Fibroblast of skin of scalp (primary cell): ENCODE measurements at places on chromosomes 4 and X.

DNA sequence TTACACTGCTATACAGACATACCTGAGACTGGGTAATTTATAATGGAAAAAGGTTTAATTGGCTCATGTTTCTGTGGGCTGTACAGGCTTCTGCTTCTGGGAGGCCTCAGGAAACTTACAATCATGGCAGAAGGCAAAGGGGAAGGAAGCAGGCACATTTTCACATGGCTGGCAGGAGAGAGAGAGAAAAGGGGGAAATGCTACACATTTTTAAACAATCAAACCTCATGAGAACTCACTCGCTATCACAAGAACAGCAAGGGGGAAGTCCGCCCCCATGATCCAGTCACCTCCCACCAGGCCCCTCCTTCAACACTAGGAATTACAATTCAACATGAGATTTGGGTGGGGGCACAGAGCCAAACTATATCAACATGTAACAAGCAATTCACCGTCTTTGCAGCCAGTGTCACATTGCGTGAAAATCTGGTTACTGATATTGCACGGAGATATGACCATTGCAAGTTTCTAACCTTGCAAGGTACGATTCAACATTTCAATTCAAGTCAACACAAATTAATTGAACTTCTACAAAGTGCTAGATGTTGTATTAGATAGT is 61.7 kb upstream of the RELL1 start:
- DNase-seq = no peak

- no peak for DNase-seq
Measured at GRCh38 chr4:99848591-99849001, 32.0 kb downstream of the DAPP1 start.

GRCh38 chrX:13275031-13275430 is 44.8 kb downstream of the ATXN3L start:
- no peak for DNase-seq

- DNase-seq = no peak
Measured at GRCh38 chrX:19089555-19090040, 32.7 kb downstream of the ADGRG2 start.

DNA sequence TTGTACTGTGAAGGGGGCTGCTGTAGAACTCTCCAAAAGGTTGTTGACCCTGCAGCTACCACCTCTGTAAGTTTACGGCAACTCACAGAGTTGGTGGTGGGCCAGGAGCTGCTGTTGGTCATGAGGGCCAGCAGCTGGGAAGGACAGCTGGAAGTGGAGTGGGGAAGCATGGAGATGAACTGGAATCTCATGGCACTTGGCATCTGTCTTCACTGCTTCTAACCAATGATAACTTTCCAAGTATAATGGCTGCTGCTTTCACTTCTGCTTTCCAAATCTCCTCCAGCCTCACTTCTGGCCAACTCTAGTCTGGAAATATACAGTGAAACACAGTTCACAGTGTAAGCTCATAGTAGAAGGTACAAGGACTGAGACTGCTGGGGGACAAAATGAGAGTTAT is 126.5 kb upstream of the INTU start:
- no peak for DNase-seq

DNA sequence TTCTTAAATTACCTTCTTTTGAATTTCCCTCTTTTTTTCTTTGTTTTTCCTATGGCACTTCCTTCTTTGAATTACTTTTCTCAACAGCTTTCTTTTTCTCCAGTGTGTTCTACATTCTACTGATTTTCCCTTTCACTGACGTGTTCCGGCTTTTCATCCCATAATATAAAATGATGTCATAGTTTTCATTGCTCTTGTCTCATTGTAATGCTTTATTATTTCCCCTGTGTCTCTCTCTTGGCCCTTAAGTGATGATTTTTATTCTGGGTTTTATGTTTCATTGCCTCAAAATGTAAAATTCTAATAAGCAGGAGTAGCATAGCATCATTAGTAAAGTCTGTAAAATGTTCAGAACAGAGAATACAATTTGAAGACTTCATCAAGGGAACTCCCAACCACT is 299.3 kb downstream of the KCTD8 start:
- no peak for DNase-seq

- no peak for DNase-seq
Measured at GRCh38 chr4:24865401-24865800, 47.4 kb downstream of the CCDC149 start.

DNA sequence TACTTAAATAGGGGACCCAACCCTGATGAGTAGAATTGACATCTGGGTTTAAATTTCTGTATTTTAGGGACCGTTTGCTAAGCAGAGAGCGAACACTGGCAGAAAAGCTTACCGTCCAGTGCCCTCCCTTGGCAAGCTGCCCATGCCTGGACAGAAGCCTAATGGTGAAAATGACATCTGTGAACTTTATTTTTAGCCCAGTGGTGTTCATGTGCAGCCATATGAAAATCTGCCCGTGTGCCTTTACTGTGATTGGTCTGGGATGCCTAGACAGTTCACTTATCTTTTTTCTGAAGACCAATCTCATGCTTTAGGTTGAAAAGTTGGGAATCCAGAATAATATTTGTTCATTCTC is 1.1 kb downstream of the STBD1 start:
- DNase-seq = no peak

- no peak for DNase-seq
Measured at GRCh38 chr4:7915875-7916242, 23.8 kb downstream of the AFAP1 start.

DNA sequence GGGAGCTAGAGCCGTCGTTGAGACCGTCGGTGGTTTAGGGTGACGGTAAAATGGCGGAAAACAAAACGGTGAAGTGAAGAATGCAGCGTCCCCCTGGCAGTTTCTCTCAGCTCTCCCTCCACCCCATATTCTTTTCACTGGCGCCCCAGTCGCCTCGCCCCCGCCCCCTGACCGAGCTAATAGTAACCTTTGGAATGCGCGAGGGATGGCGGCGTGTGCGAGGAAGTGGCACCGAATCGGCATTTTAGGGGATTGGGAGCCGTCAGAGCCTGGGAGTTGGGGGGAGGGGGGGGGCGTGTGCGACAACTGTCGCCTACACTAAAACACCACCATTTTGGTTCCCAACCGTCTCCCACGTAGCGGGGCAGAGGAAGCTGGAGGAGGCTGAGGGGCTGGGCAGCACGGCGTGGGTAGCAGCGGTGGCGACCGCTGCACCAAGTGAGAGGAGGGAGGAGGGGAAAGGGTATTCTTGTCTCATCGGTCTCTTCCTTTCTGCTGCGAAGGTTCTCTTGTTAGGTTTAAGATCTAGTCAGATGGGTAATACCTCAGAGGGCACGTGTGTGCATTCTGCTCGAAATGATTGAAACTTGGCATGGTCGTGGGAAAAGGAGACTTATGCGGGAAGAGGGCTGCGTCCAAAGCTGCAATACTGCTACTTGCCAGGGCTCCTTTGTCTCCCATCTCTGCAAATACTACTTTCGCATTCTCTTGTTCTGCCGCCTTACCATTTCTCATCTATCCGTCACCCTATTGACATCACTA is 840 bp downstream of the ZNF711 start:
- peak; percentile 15 for DNase-seq

- DNase-seq = peak; percentile 79
Measured at GRCh38 chr4:141739636-141740035, 103.3 kb downstream of the IL15 start.

DNA sequence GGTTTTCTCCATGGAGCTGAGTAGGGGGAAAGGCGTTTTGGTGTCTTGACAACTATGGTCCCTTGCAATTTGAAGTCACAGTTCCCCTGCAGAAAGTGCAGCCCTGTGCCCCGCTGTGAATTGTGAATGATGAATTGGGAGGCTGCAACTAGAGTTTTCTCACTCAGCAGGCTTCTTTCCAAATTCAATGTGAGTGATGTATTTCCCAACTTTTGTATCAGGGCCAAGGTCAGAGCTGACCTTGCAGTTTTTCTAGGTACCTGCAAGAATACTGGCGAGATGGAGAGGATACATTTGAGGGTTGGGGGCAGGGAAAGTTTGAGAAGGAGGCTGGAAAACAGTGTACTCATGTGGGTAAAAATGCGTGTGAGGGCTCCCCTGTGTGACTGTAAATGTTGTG is 11.7 kb downstream of the PHEX start:
- DNase-seq = no peak

GRCh38 chr4:88957570-88957969 is 99.4 kb downstream of the FAM13A start:
- no peak for DNase-seq

DNA sequence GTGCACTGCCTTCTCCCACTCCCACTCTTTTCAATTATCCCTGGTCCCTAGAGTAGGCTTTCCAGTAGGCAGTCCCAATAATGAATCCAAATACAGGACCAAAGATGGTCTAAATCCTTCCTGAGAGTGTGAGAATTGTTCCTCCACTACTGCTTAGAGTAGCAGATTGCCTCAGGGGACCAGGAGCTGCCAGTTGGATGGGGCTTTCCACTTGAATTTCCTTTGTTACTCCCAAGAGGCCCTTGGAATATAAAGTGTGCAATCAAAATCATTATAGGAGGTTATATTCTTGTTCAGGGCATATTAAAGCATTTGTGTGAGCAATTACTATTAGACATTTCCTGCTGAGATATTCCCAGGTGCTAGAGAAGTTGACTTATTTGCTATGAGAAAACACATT is 156.6 kb upstream of the TLL1 start:
- DNase-seq = no peak

DNA sequence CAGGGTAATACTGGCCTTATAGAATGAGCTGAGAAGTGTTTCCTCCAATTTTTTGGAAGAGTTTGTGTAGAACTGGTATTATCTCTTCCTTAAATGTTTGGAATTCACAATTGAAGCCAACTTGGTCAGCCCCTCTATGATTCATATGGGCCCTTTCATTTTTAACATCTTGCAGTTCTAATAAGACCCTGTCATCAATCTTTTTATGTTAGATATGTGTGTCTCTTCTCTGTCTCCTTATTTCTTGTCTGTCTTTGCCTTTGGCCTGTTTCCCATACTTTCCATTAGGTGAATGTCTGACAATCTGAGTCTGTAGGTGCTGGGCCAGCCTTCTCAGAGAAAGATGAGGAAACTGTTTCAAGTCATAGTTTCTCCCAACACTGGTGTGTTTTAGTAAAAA is 88.7 kb downstream of the SLC16A2 start:
- DNase-seq = no peak

DNA sequence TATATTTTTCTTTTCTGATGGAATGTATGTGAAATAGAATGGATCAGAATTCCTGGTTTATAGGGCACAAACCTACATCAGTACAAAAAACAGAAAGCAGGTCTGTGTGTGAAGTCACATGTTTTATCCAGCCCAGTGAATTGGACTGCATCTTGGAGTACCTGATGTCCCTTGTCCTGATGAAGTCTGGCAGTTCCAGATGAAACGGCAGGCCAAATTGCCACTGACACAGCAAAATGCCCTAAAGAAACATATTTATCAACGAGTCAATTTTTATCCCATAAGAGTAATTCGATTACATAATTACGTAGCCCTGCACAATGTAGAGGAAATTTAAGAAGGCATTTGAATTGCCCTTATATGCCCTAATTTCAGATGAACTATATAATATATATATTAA is 37.8 kb upstream of the ATP6AP2 start:
- no peak for DNase-seq

DNA sequence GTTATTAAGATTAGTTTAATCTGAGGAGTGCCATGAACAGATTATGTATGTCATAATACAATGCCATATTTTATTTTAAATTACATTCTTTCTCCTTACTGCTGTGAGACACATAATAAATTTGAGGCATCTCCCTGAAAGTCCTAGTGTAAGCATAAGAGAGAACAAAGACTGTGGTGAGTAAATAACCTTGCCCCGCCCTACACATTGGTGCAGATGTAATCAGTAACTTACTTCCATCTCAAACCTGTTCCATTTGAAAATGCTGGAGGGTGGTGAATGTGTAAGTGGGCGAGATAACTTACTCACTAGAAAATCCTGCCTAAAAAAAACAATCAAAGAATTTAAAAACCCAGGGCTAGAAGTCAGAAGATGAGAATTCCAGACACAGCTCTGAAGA is 338.1 kb upstream of the SLIT2 start:
- DNase-seq = peak; percentile 4

GRCh38 chr4:159498446-159499115 is 395.7 kb downstream of the RAPGEF2 start:
- no peak for DNase-seq

- peak; percentile 5 for DNase-seq
Measured at GRCh38 chrX:139691493-139691842, 16.5 kb downstream of the MCF2 start.

DNA sequence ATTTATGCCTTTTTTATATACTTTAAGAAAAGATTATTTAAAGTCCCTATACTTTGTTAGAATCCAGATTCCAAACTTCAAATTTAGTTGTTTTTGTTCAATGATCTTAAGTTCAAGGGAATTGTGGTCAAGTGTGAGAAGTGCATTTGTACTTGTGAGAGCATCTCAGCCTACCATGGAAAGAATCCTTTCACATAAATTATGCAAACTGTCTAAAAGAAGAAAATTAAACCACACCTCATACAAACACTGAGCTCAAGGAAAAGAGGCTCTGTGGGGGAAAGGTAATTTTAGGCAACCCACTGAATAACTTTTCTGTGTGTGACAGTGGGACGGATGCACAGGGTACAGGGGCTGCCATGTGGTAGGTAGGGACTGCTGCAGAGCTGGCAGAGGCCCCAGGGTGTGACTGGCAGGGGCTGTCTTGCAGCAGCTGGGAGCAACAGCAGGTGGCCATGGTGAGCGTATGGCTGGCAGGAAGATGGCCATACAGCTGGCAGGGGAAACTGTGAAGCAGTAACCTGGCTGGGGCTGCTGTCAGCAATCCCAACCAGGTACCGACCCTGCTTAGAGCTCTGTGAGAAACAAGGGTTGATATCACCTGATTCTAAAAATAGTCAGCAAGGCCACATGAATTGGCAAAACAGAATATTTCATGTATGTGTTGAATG is 130.6 kb downstream of the UGT8 start:
- no peak for DNase-seq

DNA sequence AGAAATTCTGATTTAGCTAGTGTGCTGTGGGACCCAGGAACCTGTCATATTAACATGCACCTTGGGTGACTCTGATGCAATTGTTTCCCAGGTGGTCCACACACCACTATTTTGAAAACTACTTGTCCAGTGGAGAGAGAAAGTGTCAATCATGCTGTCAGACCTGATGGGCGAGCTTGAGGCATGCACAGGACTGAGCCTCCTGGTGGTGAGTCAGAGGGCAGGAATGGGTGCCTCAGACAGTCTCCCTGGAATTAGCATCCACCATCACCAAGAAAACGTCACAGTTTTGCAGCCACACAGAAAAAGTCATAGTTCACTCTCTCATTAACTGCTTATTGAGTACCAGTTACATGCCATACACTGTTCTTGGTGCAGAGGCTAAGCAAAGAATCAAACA is 181.8 kb upstream of the MAOA start:
- no peak for DNase-seq

DNA sequence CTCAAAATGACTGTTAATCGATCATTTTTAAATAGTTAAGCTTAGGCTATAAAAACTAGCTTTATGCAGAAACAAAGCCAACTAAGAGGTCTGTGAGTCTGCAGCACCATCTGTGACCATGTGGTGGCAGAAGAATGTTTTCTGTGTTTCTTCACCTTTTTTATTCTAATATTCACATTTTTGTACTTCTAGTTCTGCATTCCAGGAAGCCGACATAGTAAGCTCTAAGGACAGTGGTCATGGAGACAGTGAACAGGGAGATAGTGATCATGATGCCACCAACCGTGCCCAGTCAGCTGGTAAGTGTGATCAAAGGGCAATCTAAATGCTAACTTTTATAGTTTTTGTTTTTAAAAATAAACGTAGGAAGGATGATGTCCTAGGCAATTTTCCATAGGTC is 5.6 kb downstream of the PCDH10 start:
- peak; percentile 50 for DNase-seq

GRCh38 chr4:184058026-184058425 is 152.9 kb downstream of the STOX2 start:
- DNase-seq = no peak
